AG04450 (cell line): ENCODE measurements at places on chromosomes 16 and 17.

- no peak for DNase-seq
Measured at GRCh38 chr17:72538901-72539352, 418.1 kb downstream of the SOX9 start.

DNA sequence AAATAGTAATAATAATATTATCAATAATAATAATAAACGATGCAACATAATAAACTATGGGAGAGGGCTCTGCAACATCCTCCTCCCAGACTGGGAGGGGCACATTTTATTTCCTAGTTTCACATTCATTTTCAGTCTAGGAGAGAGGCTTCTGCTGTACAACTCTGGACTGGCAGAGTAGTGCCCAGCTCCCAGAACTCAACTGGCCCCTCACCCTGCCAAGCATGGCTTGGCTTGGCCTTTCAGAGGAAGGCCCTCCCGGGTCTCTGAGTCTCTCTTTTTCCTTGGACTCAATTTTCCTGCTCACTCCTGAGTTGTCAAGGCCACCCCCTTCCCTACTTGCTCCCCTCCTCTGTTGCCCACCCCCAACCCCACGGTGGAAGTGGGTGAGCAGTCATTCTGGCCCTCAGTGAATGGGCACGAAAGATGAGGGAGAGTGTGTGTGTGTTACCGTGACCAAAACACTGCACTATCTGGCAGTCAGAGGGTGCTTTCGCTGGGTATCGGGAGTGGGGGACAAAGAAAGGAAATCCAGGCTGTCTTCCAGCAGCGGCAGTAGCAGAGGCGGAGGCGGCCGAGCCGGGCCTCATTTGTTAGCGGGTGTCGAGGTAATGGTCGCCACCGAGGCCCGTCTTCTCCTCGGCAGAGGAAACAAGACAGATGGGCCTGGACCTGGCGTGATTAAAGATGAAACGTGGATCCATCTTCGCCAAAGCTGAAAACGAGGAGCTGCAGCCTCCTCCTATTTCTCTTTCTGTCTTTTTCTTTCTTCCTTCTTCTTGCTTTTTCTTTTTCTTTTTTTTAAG lies 2.3 kb downstream of the HOXB4 start:
- no peak for DNase-seq

DNA sequence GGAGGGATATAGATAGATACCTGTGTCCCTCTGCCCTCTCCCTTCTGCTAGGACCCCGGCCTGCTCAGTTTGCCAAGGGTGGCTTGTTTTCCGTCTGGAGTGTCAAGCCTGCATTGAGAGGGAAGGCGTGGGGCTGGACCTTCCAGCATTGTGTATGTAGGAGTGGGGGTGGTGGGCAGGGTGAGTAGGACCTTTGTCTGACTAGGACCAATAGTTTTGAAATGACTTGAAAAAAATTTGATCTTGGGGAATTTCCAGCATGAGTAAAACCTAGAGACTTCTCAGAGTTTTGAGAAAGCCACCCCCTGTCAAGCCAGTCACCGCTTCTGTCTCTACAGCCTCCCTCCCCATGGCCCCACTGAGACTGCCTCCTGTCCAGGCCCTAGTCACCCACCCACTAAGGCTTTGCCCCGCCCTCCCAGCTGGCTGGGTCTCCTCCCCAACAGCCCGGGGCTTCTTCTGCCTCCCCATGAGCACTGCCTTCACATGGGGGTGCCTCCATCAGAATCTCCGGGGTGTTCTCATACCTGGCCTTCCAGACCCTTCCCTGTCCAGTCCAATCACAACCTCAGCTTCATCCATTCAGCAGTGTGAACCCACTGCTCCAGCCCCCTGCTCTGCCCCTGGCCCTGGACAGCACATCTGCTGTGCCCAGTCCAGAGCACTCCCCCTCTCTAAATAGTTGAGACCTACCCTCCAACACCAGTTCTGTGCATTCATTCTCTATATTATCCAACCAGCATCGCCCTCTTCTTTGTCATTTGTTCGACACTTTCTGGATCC lies 207.0 kb downstream of the MSI2 start:
- no peak for DNase-seq

- no peak for DNase-seq
Measured at GRCh38 chr16:67260426-67261063, 11.8 kb downstream of the SLC9A5 start.

- no peak for DNase-seq
Measured at GRCh38 chr17:80106176-80106575, 4.8 kb downstream of the GAA start.

DNA sequence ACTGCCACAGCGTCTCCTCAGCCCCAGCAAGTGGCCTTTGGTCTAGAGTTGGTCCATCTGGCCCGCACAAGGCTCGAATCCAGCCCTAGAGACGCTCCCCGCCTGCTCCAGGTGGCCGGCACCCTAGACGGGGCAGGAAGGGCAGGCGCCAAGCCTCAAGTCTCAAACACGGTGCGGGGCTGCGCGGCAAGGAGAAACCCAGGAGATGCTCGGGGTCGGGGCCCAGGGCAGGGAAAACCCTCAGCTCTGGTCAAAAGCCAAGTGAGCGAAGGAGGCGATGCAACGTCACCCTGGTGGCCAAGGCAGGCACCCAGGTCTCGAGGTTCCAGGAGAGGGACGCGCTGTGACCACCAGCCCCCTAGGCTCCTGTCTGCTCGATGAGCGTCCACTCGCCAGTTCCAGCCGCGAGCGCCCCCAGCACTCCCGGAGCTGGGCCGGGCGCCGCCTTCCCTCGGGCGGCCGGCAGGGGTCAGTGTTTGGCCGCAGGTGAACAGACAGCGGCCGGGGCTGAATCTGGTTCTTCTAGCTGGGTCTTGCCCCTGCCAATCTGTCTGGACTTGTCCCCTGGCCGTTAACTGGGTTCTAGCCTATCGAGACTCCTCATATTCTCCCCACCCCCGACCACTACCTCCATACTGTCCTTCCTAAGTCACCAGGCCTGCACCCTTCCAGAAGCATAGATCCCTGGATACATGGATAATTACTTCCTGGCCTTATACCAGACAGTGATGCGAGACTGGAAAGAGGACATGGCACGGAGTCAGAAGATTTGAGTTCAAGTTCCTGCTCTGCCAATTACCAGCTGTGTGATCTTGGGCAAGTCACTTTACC lies 44.0 kb downstream of the PRAC1 start:
- DNase-seq, result no peak

- DNase-seq, result peak; percentile 6
Measured at GRCh38 chr17:79393358-79394052, 217.3 kb downstream of the RBFOX3 start.

- DNase-seq, result peak; percentile 30
Measured at GRCh38 chr17:29645515-29646051, 22.9 kb upstream of the CORO6 start.

DNA sequence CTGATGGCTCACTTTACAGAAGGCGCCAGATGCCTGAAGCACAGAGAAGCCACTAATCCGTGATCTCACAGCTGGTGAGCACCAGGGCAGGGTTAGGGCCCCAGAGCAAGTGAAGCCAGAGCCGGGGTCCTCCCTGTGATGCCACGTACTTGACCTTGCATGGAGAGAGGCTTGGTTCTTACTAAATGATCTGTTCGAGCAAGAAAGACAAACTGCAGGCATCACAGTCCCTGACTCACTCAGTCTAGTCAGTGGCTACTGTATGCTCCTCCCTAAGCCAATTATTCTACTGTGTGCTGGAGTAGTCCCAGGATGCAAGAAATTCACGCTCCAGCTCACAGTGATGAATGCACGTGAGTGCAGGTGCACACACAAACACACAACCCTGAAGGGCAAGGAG lies 55.4 kb downstream of the SDK2 start:
- no peak for DNase-seq

- no peak for DNase-seq
Measured at GRCh38 chr16:13959626-13960025, 39.7 kb downstream of the ERCC4 start.

GRCh38 chr16:7382521-7382920 lies 49.9 kb downstream of the RBFOX1 start:
- no peak for DNase-seq

DNA sequence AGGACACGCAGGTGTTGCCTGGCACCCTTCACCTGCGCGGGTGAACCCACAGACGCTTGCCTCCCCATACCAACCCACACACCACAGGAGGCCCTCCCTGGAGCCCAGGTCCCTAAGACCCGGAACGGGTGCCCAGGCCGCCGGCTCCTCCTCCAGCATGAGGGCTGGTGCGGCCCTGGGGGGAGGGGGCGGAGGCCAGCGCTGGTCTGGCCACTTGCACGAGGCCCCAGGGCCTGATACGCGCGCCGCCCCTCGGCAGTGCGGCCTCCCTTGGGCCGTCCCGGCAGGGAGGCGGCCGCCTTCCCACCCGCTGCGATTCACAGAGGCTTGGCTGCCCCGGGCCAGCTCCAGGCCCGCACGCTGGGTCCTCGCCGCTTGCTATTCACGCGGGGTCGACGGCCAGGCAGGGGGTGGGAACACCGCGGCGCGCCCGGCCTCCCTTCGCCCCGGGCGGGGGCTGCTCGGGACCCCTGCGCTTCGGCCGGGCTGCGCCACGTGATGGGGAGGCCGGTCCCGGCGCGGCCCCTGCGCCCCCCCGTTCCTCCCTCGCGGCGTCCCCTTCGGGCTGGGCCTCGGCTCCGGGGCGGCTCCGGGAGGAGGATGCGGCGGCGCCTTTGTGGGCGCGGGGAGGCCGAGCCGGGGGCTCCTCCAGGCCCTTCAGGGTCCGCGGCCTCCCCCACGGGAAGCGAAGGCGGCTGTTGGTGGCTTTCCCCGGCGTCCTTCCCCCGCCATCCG lies 685 bp downstream of the FASN start:
- DNase-seq, result no peak

DNA sequence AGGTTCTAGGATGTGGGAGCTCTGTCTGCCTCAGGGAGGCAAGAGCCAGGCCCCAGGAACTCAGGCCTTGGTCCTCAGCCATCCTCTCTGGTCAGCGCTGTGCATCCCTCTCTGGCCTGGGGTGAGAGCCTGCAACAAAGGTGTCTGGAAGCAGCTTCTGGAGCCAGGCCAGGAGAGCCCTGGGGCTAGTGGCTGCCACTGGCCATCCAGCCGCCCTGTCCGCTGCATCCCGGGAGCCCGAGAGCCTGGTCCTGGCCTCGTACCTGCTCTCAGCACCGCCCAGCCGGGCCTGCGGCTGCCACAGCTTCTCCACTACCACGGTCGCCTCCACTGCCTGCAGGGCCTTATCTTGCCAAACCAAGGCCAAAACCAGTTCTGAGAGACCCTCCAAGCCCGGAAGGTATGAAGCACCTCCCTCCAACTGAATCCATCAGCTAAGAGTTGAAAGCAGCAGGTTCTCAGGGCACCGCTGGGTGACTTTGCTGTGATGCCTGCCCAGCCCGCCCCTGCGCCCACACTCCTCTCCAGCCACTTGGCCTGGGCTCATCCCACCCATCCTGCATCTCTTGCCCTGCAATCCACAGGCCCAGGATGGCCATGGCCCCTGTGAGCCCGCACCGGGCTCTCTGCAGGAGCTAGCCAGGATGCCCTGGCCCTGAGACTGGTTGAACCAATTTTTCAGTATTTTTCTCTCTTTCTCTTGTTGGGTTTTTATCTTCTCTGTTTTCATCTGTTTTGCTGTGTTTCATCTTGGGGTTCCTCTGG lies 85.7 kb downstream of the AMFR start:
- no peak for DNase-seq

GRCh38 chr17:81387100-81388090 lies 7.9 kb upstream of the BAHCC1 start:
- DNase-seq, result no peak

DNA sequence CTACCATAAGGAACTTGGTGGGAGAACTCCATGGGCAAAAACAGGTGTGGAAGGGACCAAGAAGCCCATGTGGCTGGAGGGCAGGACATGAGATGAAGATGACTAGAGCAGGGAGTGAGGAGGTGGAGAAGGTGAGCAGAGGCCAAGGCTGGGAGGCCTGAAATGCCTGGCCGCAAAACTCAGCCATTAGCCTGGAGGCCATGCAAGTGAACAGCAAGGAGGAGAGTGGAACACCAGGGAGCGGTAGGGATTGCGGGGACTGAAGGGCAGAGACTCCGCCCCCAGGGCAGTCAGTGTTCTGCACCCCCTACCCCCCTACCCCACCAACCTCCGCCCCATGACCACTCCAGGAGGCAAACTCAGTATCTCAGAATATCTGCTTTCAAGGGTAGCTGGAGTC lies 17.0 kb downstream of the BCL7C start:
- no peak for DNase-seq

DNA sequence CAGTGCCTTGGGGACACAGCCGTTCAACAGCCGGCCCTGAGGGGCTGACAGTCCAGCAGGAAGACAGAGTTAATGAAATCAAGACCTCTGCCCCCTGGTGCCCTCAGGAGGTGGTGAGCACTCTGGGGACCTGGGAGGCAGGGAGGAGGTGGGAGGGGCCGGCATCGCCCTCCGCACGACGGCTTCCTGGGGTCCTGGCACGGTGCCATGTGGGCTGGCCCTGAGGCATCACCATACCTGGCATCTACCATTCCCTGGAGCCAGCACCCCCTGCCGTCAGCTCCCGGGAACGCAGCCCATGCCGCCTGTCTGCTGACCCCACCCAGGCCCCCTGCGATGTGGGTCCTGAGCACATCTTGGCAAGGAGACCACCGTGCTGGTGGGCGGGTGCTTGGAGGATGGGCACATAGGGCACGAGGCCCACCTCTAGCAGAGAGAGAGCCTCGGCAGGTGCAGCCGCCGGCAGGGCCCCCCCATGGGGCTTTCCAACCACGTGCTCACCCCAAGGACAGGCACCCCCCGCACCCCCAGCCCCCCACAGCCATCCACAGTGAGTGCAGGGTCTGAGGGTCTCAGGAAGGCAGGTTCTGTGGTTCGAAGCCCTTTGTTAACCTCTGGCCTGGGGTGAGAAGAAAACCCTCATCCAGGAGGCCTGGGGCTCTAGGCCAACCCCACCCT lies 52.5 kb downstream of the ZFPM1 start:
- no peak for DNase-seq

DNA sequence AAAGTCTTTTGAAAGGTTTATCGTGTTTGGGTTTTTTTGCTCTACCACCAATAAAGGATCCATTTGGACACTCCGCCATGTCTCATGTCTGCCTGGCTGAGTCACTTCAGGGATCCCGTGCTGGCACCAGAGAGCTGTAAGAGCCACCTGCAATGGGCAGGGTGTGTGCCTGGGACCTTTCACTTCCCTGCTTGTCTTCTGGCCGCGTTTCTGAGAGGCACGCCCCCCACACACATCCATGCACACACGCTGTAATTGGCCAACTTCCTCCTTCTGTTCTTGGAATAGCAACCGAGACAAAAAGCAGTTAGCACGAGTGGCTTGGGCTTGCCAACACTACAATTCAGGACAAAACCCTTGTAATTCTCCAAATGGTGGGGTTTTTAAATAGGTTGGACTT lies 9.8 kb upstream of the SOST start:
- no peak for DNase-seq

GRCh38 chr17:1966274-1967086 lies 58.7 kb downstream of the RTN4RL1 start:
- no peak for DNase-seq

- DNase-seq, result no peak
Measured at GRCh38 chr17:82776454-82776853, 24.6 kb downstream of the TBCD start.

DNA sequence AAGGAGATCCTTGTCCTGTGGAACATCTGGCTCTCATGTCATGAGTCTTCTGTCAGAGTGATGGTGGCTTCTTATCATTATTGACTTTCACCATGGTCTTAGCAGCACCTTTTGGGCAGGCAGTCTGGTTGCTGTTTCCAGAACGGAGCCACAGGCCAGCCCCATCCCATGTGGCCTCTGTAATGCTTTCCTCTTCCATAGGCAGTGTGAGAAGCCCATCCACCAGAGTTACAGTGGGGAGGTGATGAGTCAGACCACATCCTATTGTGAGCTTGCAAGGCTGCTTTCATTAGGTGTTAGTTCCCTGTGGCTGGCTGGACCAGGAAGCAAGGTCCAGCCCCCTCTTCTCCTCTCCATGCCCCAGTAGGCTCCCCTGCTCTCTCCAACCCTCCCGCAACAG lies 30.8 kb upstream of the SPACA3 start:
- DNase-seq, result no peak
